Large intestine (tissue), 12 donors: ENCODE measurements at places on chromosomes 3 and 15.

- no peak for DNase-seq
Measured at GRCh38 chr15:59315914-59316451, 56.7 kb downstream of the MYO1E start.

DNA sequence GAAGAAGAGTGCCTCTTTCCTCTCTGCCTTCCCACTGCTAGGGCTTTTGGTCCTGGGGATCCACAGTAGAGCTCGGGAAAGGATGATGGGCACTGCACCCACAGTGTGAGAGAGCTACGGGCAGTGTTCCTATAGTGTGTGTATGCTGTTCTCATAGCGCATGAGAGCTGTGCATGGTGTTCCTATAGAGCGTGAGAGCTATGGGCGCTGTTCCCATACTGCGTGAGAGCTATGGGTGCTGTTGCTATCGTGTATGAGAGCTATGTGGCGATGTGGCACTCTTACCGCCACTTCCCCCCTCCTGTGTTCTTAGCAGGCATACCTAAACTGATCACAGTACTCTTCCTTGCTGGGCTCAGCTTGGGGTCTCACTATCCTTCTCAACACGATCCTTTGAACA, 213.5 kb downstream of the EDEM1 start:
- no peak for DNase-seq

- DNase-seq: no peak
Measured at GRCh38 chr3:186515125-186515524, 29.1 kb downstream of the CRYGS start.

DNA sequence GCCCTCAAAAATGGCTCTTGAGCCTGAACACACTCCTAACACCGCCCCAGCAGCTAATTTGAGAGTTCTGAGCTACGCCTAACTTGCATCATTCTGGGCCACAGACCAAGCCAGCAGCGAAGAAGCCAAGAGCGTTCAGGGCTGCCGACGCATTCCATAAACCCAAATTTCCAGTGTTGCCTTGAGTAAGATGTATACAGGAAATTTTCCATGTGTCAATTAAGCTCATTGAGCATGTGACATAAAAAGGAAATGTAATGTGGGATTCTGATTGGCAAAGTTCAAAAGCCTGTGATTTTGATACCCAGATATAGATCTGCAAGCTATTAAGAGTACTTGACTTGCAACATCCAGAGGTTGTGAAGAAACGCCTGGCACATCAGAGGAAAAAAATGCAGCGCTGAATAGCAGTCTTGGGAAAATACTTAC, 148.6 kb upstream of the NR2F2 start:
- peak; percentile 26 for DNase-seq

GRCh38 chr3:38121451-38121831, 15.5 kb downstream of the ACAA1 start:
- DNase-seq: no peak

DNA sequence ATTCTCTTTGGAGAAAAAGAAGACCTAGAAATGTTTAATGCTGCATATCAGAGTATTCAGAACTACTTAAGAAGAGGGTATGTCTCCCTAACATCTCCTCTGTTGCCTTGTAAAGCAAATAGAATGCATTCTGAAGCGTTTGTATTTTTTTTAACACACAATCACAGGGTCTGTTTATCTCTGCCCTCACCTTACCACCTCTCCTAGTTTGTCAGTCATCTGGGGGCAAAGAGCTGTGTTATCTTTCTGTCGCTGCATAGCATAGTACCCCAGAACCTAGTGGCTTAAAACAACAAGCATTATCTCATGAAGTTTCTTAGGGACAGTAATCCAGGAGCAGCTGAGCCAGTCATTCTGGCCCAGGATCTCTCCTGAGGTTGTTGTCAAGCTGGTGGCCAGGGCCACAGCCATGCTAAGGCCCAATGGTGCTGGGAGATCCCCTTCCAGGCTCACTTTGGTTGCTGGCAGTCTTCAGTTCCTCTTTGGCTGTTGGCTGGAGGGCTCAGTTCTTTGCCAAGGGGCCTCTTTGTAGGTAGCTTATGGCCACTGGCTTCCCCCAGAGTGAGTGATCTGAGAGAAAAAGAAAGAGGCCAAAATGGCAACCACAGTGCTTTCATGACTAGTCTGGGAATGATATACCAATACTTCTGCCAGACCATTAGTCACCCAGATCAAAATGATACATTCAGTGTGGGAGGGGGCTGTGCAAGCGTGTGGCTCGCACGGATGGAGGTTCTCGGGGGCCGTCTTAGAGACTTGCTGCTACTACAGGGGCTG, 17.8 kb downstream of the EDEM1 start:
- DNase-seq: no peak

- no peak for DNase-seq
Measured at GRCh38 chr15:62841891-62842559, 200.5 kb upstream of the TPM1 start.

- no peak for DNase-seq
Measured at GRCh38 chr3:57154470-57155309, 10.5 kb downstream of the IL17RD start.

DNA sequence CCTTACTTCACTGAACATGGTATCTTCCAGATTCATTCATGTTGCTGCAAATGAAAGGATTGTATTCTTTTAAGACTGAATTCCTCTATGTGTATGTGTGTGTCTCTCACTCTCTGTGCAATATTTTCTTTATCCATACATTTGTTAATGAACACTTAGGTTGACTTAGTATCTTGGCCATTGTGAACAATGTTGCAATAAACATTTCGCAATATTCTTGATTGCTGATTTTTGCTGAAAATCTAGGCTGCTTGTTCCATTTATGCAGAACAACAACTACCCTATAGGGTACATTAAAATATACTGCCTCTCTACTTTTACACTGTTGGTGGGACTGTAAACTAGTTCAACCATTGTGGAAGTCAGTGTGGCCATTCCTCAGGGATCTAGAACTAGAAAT, 732.4 kb downstream of the CADM2 start:
- no peak for DNase-seq

GRCh38 chr3:117752984-117753717, 1043.6 kb downstream of the TUSC7 start:
- no peak for DNase-seq

- DNase-seq: no peak
Measured at GRCh38 chr3:45496555-45496954, 98.0 kb upstream of the LIMD1 start.

DNA sequence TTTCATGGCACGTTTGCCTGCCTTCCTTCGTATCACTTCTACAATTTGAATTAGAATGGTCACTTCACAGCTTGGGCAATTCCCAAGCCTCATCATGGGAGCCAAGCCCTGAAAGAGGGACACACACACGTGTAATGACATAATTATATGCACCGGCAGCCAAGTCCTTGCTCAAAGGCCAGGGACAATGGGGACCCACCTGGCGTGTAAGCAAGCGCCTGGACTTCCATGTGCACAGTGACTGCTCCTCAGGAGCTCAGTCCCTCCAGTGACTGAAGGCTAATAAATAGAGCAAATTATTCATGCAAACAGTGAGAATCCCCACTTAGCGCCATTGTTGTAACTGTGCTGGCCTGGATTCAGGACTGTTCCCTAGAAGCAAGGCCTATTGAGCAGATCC, 115.1 kb downstream of the DNAJB8 start:
- DNase-seq: no peak

- peak; percentile 38 for DNase-seq
Measured at GRCh38 chr15:40155270-40155910, 5.5 kb upstream of the BUB1B start.

GRCh38 chr3:185335799-185336198, 27.1 kb upstream of the MAP3K13 start:
- DNase-seq: peak; percentile 69

DNA sequence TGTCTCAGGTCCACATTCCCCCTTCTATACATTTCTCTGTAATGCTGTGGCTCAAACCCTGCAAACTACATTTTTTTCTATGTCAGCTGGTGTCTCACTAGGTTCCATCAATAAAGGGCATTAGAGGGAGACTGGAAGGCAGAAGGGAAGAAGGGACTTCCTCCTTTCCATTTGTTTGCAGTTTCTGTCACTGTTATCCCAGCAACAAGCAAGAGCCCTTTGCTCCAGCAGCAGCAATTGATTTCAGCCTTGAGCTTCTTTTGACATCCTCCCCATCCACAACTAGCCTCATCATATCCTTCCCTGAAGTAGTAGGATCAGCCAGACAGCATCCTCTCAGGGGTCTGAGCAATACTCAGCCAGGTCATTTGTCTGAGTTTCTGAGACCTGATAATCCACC, 5.3 kb upstream of the NCK1 start:
- DNase-seq: no peak

- no peak for DNase-seq
Measured at GRCh38 chr3:186235554-186235953, 126.5 kb downstream of the DGKG start.

DNA sequence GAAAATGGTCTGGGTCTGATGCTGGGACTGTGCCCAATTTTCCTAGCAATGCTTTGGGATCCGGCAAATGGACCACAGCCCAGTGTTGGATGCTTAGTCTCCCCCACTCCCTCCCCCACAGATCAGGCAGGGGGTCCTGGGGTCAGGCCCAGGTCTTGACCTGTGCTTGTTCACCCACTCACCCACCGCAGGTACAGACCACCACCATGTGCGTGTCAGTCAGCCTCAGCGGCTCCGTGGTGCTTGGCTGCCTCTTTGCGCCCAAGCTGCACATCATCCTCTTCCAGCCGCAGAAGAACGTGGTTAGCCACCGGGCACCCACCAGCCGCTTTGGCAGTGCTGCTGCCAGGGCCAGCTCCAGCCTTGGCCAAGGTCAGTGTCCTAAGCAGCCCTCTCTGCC, 10.6 kb downstream of the GRM2 start:
- DNase-seq: no peak

DNA sequence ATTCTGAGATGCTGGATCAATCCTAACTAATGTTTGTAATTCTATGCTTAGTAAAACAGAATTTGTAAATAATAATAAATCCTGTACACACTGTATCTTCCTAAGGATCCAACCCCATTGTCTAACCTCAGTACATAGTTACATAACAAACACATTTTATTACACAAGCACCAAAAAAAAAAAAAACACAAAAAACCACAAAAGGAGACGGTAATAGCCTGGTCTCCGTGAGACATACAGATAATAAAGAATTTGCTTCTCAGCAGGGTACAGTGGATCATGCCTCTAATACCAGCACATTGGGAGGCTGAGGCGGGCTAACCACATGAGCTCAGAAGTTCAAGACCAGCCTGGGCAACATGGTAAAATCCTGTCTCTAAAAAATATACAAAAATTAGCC, 558.7 kb downstream of the MAGI1 start:
- no peak for DNase-seq

DNA sequence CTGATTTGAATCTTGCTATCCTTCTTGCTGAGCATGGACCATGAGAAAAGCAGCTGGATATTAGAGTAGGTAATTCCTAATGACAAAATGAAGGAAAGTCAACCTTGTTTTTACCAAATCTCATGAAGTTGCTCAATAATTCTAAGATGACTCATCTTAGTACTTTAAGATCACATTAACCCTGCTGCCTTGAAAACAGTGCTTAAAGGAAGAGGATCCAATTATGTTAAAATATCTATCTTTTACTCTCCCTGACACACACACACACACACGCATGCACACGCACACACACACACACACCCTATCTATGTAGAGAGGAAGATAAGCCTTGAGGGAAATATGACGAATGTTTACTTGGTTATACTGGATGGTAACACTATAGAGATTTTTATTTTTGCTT, 16.0 kb upstream of the MYO1E start:
- DNase-seq: no peak
